ENCODE measurements at places on chromosomes 12 and 14. TPM values are rescaled to one million over a fixed set of nuclear protein-coding genes. Genes with fewer than 3 reads are reported as not detected.

The LBHD2 gene
- not detected for total RNA-seq

DNA sequence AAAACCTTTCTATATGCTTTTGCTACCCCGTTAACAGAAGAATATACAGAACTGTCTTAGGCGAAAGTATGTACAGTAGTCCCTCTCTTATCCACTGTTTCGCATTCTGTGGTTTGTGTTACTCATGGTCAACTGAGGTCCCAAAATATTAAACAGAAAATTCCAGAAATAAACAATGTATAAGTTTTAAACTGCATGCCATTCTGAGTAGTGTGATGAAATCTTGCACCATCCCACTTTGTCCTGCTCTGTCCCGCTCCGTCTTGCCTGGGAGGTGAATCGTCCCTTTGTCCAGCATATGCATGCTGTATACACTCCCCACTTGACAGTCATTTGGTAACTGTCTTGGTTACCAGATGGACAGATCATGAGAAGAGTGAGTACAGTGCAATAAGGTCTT lies 70.1 kb upstream of the STRN3 start:
- no peaks in the 10 kb centered on the region for H3K4me1 ChIP-seq
- no peaks in the 10 kb centered on the region for H3K27me3 ChIP-seq
- no peak for DNase-seq
- no peak overlapping the region for H3K4me3 ChIP-seq
- no peak overlapping the region for H3K27ac ChIP-seq

The NOXRED1 gene
- total RNA-seq, result 0.56 TPM

DNA sequence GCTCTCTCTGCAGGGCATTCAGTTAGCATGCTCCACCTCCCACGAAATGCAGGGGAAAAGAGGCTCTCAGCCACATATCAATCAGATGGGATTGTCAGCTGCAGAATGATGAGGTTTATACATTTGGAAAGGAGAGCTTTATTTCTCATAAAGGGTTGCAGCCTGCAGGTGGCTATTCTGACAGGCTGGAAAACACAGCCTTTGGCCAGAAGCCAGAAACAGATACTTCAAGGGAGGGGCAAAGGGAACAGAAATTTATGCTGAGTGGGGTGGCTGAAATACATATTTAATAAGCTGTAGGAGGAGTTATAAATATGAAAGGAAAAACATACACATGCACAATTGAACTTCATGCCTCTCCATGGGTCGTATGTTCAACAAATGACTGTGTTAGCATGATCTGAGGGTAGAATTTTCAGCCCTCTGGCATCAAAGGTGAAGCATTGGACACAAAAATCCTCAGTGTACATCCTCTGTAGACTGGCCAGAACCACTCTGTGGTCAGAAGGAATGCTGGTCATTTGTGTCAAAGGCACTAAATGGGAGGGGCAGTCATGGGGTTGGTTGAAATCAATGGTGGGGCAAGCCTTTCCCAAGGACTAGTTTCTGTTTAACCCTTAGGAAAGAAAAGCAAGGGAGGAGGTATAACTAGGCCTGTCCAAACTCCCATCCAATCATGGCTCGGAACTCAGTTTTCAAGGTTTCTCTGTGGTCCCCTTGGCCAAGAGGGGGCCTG lies 62.4 kb downstream of the TMX1 start:
- no peaks in the 10 kb centered on the region for H3K27me3 ChIP-seq
- H3K4me3 ChIP-seq, result no peak overlapping the region
- no peaks in the 10 kb centered on the region for H3K36me3 ChIP-seq
- H3K27ac ChIP-seq, result no peak overlapping the region
- H3K4me1 ChIP-seq, result no peaks in the 10 kb centered on the region

GRCh38 chr14:91754185-91754584 lies 22.3 kb upstream of the CATSPERB start:
- no peaks in the 10 kb centered on the region for H3K4me1 ChIP-seq
- H3K36me3 ChIP-seq, result no peaks in the 10 kb centered on the region
- no peak overlapping the region for H3K4me3 ChIP-seq
- no peak for DNase-seq
- H3K27ac ChIP-seq, result no peak overlapping the region

GRCh38 chr12:128699106-128699505 lies 124.7 kb downstream of the SLC15A4 start:
- no peak overlapping the region for H3K4me3 ChIP-seq
- no peaks in the 10 kb centered on the region for H3K4me1 ChIP-seq
- no peaks in the 10 kb centered on the region for H3K36me3 ChIP-seq
- no peak overlapping the region for H3K27ac ChIP-seq

Measured in naive thymus-derived CD4-positive, alpha-beta T cell (primary cell).